ENCODE measurements at places on chromosomes 6 and 20.
A peak's percentile ranks its signal among the peaks of the same experiment; 100 is the strongest.

DNA sequence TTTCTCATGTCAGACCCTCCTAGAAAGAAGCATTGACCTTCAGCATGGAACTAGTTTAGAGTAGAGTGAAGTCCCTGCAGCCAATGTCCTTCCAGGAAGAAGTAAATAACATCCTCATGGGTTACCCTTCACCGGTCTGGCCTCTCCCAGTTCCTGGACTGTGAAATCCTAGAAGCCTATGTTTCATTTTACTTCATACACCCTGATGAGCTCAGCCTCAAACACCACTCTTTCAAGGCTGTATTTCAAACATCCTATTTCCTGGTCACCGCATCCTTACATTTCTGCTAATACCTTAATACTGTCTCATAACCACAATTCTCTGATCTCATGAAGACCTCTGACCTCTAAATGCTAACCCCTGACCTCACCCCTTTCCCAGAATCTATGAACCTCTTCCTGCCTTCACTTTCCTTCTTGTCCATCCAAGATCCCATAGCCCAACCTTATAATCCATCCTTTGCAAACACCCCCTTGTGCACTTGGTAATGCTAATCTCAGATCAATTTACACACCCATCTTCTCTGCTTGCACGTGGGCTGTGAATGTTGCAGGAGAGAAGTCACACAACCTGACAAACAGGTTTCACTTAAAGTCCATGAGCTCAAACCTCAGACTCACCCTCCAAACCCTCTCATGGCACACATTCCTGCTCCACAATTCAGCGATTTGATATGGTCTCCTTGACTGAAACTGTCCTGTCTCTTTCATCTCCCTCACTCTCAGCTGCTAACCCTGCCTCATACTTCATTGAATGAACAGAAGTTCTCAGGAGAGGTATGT is 30.2 kb downstream of the SLC2A10 start:
- H3K4me3 ChIP-seq, result no peak overlapping the region
- H3K36me3 ChIP-seq, result no peaks in the 10 kb centered on the region
- peaks cover 29% of the 10 kb centered on the region for H3K27me3 ChIP-seq
- H3K4me1 ChIP-seq, result no peaks in the 10 kb centered on the region
- no peak overlapping the region for H3K27ac ChIP-seq

DNA sequence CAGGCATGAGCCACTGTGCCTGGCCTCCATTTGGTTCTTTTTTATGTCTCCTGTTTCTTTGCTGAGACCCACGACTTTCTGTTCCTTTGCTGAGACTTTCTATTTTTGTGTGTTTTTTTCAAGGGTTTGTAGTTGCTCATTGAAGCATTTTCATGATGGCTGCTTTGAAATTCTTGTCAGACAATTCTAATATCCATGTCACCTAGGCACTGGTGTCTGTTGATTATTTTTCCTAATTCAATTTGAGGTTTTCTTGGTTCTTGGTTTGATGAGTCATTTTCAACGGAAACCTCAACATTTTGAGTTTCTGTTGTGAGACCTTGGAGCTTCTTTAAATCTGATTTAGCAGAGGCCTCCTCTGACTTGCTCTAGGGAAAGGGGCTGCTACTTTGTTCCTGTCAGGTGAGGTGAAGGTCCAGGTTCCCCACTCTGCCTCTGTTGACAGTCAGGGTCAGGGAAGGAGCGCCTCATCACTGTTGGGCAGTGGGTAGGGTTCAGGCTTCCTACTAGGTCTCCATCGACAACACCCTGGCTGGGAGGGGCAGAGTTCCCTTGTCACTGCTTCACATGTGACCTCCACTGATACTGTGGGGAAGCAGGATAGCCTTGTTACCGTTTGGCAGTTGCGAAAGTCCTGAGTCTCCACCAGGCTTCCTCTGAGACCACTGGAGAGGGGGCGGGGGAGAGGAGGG is 67.2 kb upstream of the RNF24 start:
- H3K4me3 ChIP-seq, result no peak overlapping the region
- peaks cover 25% of the 10 kb centered on the region for H3K4me1 ChIP-seq
- DNase-seq, result peak; percentile 11
- H3K27me3 ChIP-seq, result no peaks in the 10 kb centered on the region

DNA sequence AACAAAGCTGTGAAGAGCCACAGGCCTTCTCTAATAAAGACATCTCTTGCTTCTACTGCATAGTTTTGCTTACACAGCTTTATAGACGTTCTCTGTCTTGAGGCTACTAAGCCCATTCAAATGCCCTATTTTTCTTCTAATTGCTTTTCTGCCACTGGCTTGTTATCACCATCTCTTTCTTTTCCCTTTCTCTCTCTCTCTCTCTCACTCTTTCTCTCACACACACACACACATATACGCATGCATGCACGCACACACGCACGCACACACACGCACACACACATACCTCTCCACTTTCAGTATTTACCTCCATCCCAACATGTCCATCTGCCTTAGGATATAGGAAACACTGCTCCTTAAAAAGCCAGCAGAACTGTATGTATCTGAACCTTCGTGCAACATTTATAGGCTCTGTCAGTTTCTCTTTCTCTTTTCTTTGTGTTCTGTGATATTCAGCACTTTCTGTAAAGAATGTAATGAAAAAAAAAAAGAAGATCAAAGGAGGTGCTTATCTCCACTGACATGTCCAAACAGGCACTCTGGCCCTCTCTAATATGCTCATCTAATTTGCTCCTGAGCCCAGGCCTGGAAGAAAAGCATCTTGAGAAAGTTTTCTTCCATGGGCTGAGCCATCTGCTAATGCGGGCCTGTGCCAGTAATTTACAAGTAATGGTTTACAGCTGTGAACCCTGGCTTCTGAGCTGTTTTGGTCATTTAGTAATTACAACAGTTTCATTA is 1046.7 kb upstream of the MAP3K7 start:
- no peak overlapping the region for H3K4me3 ChIP-seq
- H3K27ac ChIP-seq, result no peak overlapping the region
- H3K36me3 ChIP-seq, result no peaks in the 10 kb centered on the region
- DNase-seq, result no peak

GRCh38 chr6:27280540-27281000 is 31.5 kb downstream of the POM121L2 start:
- peaks cover 32% of the 10 kb centered on the region for H3K36me3 ChIP-seq
- H3K4me1 ChIP-seq, result no peaks in the 10 kb centered on the region
- peak overlapping the region; percentile 89 for H3K27ac ChIP-seq

DNA sequence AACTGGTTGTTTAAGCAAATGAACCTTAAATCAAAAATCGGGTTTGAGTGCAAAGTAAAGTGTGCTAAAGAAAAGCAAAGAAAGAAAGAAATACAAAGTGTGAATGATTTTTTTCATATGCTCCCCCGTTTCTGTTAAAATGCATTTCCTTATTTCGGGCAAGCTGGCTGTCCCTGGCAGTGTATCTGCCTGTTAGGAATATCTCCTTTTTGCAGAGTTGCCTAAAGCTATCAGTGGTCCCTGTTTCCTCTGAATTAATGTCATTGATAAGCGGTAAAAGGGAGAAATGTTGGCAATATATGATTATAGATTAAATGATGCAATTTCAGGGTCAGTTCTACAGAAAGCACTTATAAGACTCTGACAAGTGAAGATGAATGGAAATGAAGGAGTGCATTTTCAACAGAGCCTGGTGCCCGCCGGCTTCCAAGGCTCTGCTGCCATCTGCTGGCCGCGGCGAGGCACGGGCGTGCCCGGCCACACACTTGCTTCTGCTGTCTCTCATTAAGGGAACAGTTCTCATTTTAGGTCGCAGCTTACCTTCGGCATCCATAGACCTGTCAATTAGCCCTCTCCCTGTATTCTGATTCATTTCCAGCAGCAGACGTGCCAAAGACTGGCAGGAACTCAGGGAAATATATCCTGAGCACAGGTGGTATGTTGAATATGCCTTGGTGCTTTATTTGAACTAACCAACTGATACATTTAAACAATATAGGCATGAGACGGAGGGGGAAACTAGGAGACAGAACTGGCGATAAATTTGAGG is 381.9 kb downstream of the C6orf118 start:
- no peak overlapping the region for H3K27ac ChIP-seq
- no peaks in the 10 kb centered on the region for H3K27me3 ChIP-seq
- H3K4me1 ChIP-seq, result no peaks in the 10 kb centered on the region
- no peak overlapping the region for H3K4me3 ChIP-seq

- peaks cover 63% of the 10 kb centered on the region for H3K36me3 ChIP-seq
- no peaks in the 10 kb centered on the region for H3K27me3 ChIP-seq
- H3K4me1 ChIP-seq, result no peaks in the 10 kb centered on the region
- H3K27ac ChIP-seq, result no peak overlapping the region
- H3K4me3 ChIP-seq, result no peak overlapping the region
- DNase-seq, result no peak
These were observed 71.6 kb upstream of the SLC22A1 start for GRCh38 chr6:160050022-160050421.

DNA sequence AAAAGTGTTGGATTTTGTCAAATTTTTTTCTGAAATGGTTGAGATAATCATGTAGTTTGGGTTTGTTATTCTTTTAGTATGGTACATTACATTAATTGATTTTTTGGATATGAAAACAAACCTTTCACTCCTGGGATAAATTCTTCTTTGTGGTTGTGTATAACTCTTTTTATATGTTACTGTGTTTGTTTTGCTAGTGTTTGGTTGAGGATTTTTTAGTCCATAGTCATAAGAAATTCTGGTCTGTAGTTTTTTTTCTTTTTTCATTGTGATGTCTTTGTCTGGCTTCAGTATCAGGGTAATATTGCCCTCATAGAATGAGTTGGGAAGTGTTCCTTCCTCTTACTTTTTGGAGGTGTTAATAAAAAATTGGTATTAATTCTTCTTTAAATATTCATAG is 122.2 kb upstream of the ATXN1 start:
- no peak for DNase-seq
- no peaks in the 10 kb centered on the region for H3K4me1 ChIP-seq
- no peak overlapping the region for H3K27ac ChIP-seq
- H3K4me3 ChIP-seq, result no peak overlapping the region
- no peaks in the 10 kb centered on the region for H3K36me3 ChIP-seq

GRCh38 chr6:160837146-160837545 is 135.1 kb downstream of the PLG start:
- H3K4me3 ChIP-seq, result no peak overlapping the region
- no peak overlapping the region for H3K27ac ChIP-seq
- no peak for DNase-seq
- H3K4me1 ChIP-seq, result no peaks in the 10 kb centered on the region
- H3K36me3 ChIP-seq, result no peaks in the 10 kb centered on the region
- H3K27me3 ChIP-seq, result no peaks in the 10 kb centered on the region

- no peak for DNase-seq
- H3K36me3 ChIP-seq, result no peaks in the 10 kb centered on the region
- H3K27ac ChIP-seq, result no peak overlapping the region
- H3K4me1 ChIP-seq, result no peaks in the 10 kb centered on the region
- no peak overlapping the region for H3K4me3 ChIP-seq
These were observed 715.6 kb downstream of the QKI start for GRCh38 chr6:164130151-164130550.
